Lung (tissue), 17 donors: ENCODE measurements at places on chromosomes 5 and 9.

DNA sequence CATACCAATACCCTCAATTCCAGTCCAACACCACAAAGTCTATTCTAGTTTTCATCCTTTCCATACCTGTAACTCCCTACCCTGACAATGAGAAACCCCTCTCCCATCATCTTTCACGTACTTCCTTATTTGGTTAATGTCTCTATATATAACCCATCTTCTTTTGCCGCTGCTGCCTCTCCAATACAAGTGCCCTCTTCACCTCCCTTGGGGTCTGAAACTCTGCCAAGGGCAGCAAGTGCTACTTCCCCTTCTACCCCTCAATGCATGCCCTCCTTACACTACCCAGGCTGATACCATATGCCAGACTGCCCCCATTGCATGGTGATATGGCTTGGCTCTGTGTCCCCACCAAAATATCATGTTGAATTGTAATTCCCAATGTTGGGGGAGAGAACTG lies 24.4 kb upstream of the SMIM15 start:
- DNase-seq = no peak

GRCh38 chr9:110602281-110602680 lies 22.7 kb upstream of the SVEP1 start:
- DNase-seq = no peak

DNA sequence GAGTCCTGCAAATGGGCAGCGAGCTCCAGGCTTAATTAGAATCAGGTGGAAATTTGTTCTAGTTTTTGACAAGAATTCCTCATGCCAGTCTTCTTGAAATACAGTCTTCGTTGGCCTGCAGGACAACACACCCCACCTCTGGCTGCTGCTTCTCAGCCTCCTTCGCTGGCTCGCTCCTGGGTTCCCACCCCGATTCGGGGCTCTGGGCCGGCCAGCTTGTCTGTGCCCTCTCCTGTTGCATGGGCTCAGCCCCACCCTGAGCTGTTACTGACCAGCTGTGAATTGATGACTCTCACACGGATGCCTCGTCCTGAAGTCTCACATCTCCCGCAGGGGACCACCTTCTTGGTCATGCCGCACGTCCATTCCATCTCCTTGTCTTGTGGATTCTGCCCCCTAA lies 21.0 kb downstream of the PSD2 start:
- peak; percentile 1 for DNase-seq

- DNase-seq = no peak
Observed at GRCh38 chr9:77024776-77025545, 5.5 kb downstream of the FOXB2 start.

DNA sequence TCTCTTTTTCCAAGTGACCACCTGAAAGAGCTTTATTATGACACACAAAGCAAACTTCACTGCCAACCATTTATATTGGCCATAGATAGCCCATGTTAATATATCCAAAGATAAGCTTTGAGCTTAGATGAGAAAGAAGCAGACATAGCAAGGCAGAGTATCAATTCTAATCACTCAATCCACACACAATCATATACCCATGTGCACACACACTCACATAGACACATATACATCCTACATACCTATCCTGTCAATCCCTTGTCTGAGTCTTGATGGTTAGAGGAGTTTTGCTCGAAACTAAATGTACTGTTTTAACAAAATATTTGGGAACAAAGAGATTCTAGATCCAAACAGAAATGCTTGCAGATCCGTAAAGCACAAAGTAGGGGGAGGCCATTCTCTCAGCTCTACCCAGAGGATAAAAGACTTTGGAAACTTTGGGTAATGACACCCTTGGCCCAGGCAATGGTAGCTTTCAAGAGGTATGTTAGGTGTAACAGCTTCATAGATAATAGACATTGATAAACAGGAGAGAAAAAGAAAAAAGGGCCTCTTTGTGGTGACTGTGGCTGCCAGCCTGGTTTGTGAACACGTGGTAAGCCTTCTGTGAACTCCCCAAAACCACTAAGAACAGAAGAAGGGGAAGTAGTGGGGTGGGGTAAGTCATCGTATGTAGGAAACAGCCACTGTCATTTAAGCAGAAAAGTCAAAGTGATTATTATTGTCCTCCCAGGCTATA lies 121.6 kb downstream of the TLR4 start:
- DNase-seq = peak; percentile 0

GRCh38 chr5:88824141-88824540 lies 58.8 kb downstream of the MEF2C start:
- DNase-seq = no peak

DNA sequence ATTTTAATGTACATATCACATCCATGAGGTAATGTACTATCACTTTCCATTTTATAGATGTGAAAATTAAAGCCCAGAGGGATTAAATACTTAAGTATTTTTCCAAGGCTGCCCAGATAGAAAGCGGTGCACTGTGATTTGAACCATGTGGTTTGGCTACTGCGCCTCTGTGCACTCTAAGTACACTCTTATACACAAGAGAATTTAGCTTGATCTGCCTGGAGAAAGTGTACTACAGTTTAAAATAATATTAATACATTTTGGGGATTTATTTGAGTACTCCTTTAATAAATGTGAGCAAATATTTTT lies 360.4 kb upstream of the ACTBL2 start:
- DNase-seq = no peak

DNA sequence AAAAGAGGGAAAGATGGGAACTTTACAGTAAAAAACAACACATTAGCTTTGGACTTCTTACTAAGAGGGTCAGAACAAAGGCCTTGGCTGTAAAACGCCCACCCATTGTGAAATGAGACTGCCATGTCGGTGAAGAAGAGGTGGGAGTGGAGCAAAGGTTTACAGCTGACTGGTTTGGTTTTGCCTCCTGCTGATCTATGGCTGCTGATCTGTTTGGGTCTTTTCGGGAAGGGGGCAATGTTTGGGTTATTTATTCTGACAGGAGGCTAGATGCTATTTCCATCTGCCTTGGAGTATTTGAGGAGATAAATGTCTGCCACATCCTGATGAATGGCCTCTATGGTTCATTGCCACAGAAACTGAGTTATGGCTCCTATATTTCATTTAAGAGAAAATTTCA lies 408.7 kb downstream of the TLE4 start:
- no peak for DNase-seq

GRCh38 chr9:8871796-8872445 lies 1072.3 kb upstream of the DMAC1 start:
- no peak for DNase-seq

DNA sequence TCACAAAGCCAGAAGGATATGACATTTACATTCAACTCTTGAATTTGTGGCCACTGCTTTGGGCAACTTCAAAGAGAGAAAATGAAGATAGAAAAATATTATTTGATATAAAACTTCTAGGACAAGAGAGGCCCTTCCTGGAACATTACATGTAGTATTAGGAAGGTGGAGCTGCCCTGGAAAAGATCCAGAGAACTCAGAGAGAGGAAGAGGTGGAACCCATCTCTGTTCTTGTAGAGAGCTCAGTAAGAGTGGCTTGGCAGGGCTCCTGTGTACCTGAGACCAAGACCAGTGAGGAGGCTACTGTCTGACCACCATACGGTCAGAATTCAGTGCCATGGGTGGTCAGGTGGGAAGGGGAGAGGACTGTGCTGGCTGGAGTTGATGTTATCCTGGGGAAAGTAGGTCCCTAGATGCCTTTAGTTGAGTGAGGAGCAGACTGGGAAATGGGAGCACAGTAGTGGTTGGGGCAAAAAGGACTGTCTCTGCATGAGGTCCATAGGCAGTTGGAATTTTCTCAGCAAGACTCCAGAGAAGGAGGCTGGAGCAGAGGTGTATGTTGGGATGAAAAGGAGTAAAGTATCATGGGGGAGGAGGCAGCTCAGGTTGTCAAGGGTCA lies 7.6 kb downstream of the TGFBI start:
- DNase-seq = no peak

GRCh38 chr5:6135977-6136376 lies 242.4 kb downstream of the MED10 start:
- no peak for DNase-seq

DNA sequence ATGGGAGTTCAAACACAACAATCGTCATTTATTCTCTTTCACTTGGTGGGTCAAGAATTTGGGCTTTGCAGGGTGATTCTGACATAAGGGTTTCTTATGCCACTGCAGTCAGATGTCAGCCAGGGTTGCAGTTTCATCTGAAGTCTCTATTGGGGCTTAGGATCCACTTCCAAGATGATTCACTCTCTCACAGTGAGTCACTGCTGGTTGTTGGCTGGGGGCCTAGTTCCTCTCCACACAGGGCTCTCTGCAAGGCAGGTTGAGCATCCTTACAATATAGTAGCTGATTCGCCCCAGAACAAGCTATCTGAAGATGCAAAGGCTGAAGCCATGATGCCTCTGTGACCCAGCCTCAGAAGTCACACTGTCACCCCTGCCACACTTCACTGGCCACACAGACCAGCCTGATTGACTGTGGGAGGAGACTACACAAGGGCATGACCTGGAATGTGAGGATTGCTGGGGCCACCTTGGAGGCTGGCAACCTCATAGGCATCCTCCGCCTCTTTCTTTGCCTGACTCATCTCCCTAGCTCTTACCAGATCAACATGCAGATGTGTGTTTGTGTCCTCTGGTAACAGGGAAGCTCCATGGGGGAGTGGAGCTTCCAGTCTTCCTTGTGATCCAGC lies 4.5 kb upstream of the CARD19 start:
- DNase-seq = no peak

DNA sequence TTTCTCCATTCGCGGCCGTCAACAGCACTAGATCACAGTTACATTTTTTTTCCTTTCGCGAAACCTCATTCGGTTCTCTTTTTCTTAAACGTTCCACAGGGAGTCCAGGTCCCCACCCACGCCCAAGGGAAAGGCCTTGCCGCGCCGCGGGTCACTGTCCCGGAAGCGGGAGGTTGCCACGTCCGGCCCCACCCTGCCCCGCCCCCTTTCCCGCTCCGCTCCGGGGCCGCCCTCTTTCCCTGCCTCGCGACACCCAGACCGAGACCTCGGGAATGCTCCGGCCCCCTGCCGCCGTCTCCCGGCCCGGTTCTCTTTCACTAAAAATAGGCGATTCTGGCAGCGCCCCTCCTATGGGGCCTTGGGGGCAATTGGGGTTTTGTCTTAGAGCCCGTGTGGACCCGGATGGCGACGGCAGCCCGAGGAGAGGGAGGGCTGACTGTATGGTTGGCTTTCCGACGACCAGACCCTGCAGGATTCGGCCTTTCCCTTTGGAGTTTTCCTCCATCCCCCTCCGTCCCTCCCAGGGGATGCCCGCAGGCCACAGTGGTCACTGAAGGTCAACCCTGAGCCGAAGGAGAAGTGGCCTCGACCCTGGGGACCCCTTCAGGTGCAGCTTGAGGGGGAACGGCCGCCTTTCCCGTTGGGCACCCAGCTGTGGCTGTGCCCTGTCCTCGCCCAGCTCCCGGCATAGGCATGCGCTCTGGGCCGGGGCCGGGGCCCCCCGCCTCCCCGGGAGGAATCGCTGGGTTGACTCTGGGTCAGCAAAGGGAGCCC lies 2.8 kb upstream of the RACK1 start:
- DNase-seq = peak; percentile 92
